ENCODE measurements at places on chromosomes 5 and 9.

DNA sequence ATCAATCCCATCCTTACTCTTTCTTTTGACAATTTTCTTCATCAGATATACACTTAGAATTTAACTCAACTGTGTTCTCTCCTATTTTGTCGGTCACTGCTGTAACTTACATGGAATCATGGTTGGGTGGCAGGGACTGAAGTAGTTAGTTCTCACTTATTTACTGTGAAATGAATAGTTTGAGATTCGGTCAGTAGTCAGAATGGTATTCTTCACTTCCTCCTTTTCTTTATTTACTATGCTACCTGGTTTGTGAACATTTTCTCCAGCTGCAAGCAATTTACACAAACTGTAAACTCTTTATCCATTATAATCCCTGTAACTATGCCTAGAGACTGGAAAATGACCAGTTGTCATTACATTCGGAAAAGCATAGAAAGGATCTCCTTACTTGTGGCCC is 41.5 kb upstream of the GDNF start:
- no peak for DNase-seq

DNA sequence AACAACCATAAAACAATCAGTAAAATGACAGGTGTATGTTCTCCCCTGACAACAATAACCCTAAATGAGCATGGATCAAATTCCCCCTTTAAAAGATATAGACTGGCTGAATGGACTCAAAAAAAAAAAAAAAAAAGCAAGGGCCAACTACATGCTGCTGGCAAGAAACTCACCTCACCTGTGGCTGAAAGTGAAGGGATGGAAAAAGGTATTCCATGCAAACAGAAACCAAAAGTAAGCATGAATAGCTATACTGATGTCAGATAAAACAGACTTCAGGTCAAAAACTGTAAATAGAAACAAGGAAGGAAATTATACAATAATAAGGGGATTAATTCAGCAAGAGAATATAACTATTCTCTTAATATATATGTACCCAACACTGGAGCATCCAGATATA is 54.2 kb upstream of the SSBP2 start:
- no peak for DNase-seq

DNA sequence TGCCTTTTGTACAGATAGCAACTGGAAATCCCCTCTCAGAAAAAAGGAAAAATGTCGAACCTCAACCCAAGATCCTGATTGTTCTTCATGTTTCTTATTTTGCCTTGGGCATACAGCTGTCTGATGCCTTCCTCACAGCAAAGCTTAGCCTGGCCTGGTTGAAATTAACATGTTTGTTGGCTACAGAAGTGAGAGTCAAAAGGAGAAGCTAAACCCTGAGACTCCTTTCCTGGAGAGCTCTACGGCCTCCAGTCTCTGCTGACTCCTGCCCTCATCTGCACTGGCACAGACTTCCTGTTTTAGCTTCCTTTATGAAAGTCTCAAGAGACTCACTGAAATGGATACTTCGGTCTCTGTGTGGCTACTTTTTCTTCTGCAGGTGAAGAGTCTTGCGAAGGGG is 186.7 kb downstream of the PARP8 start:
- DNase-seq, result no peak

- DNase-seq, result no peak
Observed at GRCh38 chr5:112957036-112957808, 19.4 kb upstream of the DCP2 start.

GRCh38 chr5:181181650-181182565 is 23.1 kb downstream of the TRIM7 start:
- DNase-seq, result no peak

DNA sequence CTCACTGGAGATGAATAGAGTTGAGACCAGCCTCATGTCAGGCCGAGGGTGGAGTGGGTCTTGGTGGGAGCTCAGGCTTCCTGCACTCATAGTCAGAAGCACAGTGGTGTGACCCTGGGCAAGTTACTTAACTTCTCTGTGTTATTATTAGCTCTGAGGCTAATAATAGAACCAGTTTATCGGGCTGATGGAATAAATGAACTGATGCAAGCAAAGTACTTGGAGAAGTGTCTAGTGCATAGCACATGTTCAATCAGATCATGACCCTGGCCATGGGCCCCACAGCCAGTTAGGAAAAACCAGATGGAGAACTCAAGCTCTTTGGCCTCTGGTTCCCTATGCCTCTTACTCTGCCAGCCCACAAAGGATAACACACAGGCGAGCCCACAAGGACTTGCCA is 45.3 kb upstream of the OSMR start:
- DNase-seq, result no peak

- DNase-seq, result no peak
Observed at GRCh38 chr9:16134351-16134750, 581.5 kb downstream of the CCDC171 start.

DNA sequence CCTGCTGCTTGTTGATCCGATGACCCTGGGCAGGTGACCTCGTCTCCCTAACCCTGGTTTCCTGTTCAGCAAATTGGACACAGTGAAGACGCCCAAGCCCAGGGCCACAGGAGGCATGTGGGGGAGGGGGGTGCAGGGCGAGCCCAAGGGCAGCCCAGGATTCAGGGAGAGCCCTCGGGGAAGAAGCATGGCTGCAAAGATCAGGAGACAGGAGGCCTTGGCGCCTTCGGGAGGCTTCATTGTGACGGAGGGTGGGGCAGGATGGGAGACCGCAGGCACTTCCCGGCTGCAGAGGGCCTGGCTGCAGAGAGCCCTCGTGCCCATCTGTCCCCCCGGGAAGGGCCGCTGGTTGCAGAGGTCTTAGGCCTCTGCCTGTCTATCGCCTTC is 6.2 kb downstream of the ASS1 start:
- DNase-seq, result no peak

DNA sequence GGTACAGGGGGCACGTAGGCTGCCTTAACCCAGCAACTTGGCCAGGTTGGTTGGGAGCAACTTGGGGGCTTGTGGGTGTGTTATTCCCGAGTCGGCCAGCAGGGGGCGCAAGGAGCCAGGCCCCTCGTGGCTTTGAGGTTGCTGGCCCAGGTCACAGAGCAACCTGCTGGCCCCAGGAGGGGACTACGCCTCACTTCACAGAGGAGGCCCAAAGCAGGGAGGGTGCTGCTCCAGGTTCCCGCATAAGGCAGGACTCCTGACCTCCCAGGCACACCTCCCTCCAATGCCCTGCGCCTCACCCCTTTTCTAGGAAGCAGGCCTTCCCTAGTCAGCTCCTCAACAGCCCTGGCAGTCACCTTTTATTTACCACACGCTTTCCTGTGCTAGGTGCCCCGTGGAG is 18.1 kb downstream of the KYAT1 start:
- DNase-seq, result peak; percentile 63

GRCh38 chr9:37968228-37968701 is 64.3 kb upstream of the SLC25A51 start:
- DNase-seq, result no peak

- DNase-seq, result no peak
Observed at GRCh38 chr5:180647465-180647864, 1.9 kb downstream of the FLT4 start.

- peak; percentile 95 for DNase-seq
Observed at GRCh38 chr9:127916720-127917581, at the start of gene ST6GALNAC4. TSS of gene ST6GALNAC4 (minus strand) at chr9:127917041. CDS start at chr9:127916419, 622 bp downstream.

DNA sequence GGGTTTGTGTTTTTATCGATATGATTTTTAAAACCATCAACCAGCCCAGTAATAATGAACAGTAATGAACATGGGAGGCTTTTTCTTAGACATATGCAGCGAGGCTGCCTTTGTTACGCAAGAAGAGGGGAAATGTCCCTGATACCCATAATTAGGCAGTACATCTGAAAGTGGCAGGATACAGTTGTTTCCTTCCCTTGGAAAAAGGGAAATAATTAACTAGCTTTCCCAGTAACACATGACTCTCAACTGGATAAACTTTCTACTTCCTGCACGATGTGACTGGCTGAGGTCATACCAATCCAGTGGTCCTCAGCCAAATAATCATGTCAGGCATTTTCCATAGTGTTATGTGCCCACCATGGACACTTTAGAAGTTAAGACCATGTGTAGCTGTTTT is 431.6 kb upstream of the C9orf72 start:
- DNase-seq, result no peak

DNA sequence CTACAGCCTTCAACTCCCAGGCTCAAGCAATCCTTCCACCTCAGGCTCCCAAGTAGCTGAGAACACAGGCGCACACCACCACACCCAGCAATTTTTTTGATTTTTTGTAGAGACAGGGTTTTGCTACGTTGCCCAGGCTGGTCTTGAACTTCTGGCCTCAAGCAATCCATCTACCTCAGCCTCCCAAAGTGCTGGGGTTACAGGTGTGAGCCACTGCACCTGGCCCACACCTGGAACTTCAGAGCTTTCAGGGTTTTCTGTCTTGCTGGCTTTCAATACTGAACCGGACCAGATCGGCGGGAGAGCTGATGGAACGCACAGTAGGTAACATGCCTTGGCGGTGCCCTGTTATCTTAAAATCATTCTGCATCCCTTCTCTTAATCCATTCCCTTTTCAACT is 30.8 kb downstream of the IPPK start:
- no peak for DNase-seq

DNA sequence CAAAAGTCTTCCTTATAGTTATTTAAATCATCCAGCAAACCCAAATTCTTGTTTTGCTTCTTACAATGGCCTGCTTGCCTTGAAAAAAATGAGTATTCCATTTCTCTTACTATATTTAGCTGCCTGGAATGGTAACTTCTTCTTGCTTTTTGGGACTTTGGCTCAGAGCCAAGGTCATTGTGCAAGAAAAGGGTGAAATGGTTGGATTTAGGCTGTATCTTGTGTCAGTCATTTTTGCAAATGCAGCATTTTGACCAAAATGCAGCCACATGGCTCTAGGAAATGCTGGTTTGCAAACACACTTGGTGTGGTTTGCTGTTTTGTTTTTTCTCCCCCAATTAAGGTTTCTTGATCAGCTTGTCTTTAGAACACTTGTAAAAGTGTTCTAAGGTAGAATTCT is 133.3 kb upstream of the ELL2 start:
- no peak for DNase-seq

DNA sequence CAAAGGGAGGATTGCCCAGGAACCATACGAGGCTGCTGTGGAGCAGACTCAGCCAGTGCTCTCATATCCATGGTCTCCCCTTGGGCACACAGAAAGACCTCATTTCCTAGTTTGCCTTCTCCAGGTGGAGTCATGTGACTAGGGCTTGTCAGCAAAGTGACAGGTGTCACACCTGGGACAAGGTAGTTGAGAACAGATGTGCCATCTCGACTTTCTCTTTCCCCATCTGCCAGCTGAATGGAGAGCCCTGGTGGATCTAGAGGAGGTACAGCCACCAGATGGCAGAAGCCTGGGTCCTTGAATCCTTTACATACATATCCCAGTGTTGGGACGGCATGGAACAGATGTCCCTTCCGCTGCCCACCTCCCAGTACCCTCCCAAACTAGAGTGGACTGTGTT is 42.9 kb upstream of the ALDOB start:
- no peak for DNase-seq

DNA sequence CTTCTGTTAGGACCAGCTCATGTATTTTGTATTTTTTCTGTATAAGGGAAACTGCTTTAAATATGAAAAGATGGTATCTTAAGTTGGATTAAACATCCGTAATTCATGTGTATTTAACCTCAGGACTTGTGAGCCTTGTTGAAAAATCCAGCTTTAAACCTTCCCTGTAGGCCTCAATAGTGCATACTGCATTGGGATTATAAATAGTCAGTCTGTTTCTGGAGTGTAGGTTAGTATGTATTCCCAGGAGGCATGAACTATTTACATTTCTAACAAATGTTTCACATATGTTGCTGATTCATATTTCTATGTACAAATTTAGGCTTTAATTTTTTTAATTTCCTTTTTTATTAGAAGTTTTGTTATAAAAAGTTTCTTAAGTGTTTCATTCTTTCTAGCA is 137.9 kb upstream of the GRHPR start:
- no peak for DNase-seq

- DNase-seq, result no peak
Observed at GRCh38 chr5:58582019-58582802, 664 bp upstream of the RAB3C start.

DNA sequence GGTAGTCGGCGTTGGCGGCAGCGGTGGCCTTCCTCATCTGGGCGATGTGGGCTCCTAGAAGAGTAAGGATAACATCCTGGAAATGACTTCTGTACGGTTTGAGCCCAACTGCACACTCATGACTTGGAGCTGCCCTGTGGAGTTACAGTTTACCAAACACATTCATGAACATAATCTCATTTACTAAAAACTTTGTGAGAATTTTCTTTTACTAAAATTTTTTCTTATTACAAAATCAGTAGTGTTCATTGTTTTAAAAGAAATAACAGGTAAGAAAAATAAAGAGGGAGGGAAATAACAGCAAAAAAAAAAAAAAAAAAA is 5.3 kb downstream of the FOXE1 start:
- DNase-seq, result no peak

- DNase-seq, result no peak
Observed at GRCh38 chr5:17796757-17797396, 162.6 kb downstream of the TAF11L14 start.

DNA sequence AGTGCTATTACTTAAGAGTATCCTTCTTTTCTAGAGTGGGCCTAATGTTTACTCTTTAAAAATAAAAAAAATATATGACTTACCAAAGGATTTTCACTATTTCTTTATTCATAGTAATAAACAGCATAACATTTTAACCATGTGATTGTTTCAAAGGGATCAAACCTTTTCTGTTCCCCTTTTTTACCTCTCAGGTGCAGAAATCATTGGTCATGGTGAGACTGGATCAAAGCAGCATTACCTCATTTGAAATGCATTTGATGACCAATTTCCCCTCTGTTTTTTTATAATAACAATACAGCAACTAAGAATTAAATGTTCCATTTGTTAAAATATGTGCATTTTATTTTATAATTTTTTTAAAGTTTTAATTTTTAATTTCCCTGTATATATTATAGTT is 598.0 kb upstream of the RGMB start:
- no peak for DNase-seq

DNA sequence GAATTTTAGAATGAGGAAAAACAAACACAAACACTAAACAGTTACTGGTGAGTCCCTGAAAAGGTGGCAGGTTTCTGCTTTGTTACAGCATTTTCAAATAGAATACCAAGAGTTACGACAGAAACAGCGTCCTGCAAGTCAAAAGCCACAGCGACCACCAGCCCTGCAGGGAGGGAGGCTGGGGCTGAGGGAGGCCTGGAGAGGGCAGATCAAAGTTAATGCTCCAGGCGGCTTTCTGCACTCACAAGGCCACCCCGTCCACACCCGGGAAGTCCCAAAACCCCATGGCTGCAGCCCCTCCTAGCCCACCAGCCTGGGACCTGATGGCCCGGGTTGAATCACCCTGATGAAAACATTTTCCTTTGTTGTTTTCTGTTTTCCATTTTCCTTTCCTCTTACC is 29.3 kb downstream of the COL23A1 start:
- no peak for DNase-seq

GRCh38 chr5:1409381-1410110 is 35.7 kb downstream of the SLC6A3 start:
- no peak for DNase-seq

DNA sequence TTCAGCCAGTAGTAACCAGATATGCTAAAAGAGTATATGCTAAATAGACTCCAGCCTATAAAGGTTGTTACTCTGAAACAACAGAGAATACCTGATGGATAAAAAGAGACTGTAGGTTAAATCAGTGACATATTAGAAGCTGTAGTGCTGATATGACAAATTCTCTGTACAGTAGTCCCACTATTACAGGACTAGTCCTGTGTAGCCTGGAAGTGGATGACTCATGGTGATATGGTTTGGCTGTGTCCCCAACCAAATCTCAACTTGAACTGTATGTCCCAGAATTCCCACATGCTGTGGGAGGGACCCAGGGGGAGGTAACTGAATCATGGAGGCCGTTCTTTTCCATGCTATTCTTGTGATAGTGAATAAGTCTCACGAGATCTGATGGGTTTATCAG is 276.2 kb upstream of the POU5F2 start:
- no peak for DNase-seq

- no peak for DNase-seq
Observed at GRCh38 chr5:37950436-37950835, 110.6 kb upstream of the GDNF start.
